ENCODE measurements at places on chromosomes 2 and 18. TPM values are rescaled to one million over a fixed set of nuclear protein-coding genes. Genes with fewer than 3 reads are reported as not detected.

DNA sequence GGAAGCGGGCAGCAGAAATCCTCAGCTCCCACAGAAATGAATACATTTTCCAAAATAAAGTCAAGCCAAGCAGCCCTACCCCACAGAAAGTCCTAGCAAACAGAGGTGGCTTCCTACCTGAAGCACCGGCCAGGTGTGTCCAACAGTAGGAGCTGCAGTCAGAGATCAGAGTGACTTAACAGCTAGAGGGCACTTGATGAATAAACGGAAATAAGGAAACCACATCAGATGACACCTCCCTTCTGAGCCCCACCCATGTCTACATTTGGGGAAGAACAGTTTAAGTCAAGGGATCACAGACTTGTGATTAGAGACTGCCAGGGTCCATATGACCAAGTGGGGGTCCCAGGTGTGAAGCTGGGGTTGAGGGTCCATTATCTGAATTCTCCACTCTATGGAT, at the start of gene CXCR1:
Gene CXCR1 (minus strand): TSS at position 172 of the 400 bp plus-strand sequence. CDS start 1,751 bp downstream, outside the sequence.
- peak; percentile 79 for ATAC-seq

DNA sequence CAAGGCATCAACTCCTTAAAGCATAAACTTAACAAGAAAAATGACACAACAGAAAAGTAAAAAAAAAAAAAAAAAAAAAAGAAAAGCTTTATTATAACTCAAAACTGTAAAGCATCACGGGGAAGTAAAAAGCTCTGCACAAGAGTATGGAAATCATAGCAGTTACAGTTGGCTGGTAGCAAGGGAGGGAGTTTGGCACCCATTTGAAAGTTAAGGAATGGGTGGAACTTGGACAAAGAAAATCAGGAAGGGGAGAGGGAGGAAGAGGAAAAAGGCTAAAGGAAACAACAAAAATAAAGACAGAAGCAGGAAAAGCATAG, 8.6 kb downstream of the KLF7 start:
- ATAC-seq, result no peak

- peak; percentile 64 for ATAC-seq
Observed at GRCh38 chr18:3266062-3266608, 4.2 kb downstream of the MYL12B start.

GRCh38 chr2:224134003-224134734, 95.1 kb upstream of the SERPINE2 start:
- no peak for ATAC-seq

- peak; percentile 48 for ATAC-seq
Observed at GRCh38 chr2:17539611-17540092, 844 bp upstream of the VSNL1 start.

- ATAC-seq, result peak; percentile 61
Observed at GRCh38 chr2:168639441-168639898, 163.0 kb upstream of the NOSTRIN start.

- ATAC-seq, result peak; percentile 18
Observed at GRCh38 chr2:54457323-54458023, 1.3 kb downstream of the SPTBN1 start.

- ATAC-seq, result peak; percentile 84
Observed at GRCh38 chr2:237774811-237775553, 23.6 kb upstream of the RBM44 start.

GRCh38 chr2:20370191-20370590, 19.5 kb upstream of the PUM2 start:
- ATAC-seq, result peak; percentile 88

DNA sequence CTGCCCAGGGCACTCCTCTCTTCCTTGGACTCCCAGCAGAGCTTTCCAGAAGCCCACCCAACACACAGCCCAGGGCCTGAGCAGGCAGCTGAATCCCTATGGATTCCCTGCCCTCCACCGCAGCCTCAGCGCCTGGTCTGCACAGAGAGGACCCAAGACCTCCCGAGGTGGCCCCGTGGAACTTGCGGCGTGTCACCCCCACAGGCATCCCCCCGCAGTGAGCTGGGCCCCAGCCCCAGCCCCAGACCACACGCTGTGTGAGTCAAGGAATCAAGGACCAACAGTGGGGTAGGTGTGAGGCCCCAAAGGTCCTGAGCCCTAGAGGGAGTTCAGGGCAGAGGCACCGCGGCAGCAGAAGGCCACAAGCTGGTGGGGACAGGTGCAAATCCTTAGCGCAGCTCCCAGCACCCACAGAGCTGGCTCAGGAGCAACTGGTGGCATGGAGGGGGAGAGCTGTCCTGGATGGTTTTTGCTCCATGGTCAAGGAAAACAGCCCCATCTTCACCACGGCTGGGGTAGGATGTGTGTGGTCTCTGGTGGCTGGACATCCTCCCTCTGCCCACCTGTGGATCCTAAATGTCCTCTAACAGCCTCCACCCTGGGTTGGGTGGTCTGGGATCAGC, 8.5 kb downstream of the HS6ST1 start:
- no peak for ATAC-seq

DNA sequence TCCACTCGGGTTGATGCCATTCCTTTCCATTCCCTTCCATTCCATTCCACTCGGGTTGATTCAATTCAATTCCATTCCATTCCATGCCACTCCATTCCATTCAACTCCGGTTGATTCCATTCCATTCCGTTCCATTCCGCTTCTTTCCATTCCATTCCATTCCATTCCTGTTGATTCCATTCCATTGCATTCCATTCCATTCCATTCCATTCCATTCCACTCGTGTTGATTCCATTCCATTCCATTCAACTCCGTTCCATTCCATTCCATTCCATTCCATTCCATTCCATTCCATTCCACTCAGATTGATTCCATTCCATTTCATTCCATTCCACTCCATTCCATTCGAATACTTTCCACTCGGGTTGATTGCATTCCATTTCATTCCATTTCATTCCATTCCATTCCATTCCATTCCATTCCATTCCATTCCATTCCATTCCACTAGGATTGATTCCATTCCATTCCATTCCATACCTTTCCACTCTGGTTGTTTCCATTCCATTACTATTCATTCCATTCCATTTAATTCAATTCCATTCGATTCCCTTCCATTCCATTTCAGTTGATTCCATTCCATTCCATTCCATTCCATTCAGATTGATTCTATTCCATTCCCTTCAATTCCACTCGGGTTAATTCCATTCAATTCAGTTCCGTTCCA, 1141.8 kb downstream of the RPIA start:
- ATAC-seq, result peak; percentile 73

- ATAC-seq, result no peak
Observed at GRCh38 chr18:61136711-61137251, 196.4 kb upstream of the CDH20 start.

- no peak for ATAC-seq
Observed at GRCh38 chr2:9291331-9291730, 84.7 kb downstream of the ASAP2 start.

DNA sequence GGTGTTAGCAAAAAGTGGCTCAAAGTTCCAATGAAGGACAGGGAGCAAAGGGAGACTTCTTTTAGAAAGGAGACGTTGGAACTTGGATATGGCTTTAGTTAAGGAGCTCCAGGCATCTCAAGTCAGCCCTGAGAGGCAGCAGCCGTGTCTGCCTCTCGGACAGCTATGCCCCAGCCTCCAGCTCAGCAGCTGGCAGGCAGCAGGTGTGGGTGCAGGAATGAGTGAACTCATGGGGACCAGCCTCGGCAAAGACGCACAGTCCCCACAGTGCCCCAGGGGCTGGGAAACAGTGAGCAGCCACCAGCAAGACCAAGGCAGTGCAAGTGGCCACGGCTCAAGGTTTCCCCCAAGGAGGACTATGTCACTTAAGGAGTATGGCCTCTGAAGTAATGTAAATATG, 1.6 kb upstream of the LRRFIP1 start:
- no peak for ATAC-seq

GRCh38 chr2:39737661-39738060, 41.4 kb downstream of the THUMPD2 start:
- ATAC-seq, result no peak

DNA sequence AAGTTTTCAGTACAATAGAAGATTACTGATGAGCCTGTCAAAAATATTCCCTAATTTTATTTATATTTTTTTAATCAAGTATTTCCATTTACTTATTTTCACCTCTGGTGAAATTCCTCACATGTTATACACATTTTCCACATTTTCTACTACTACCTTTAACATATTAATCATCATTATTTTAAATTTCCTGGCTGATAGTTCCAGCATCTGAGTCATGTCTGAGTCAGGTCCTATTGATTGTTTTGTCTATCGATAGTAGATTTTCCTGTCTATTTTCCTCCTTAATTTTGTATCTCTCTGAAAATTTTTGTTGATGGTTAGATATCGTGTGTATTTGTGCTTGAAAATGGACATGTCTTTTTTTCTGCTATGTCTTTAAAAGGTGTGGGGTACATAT, 211.8 kb upstream of the DSEL start:
- no peak for ATAC-seq

GRCh38 chr2:28463211-28463816, 32.5 kb upstream of the PLB1 start:
- ATAC-seq, result no peak

DNA sequence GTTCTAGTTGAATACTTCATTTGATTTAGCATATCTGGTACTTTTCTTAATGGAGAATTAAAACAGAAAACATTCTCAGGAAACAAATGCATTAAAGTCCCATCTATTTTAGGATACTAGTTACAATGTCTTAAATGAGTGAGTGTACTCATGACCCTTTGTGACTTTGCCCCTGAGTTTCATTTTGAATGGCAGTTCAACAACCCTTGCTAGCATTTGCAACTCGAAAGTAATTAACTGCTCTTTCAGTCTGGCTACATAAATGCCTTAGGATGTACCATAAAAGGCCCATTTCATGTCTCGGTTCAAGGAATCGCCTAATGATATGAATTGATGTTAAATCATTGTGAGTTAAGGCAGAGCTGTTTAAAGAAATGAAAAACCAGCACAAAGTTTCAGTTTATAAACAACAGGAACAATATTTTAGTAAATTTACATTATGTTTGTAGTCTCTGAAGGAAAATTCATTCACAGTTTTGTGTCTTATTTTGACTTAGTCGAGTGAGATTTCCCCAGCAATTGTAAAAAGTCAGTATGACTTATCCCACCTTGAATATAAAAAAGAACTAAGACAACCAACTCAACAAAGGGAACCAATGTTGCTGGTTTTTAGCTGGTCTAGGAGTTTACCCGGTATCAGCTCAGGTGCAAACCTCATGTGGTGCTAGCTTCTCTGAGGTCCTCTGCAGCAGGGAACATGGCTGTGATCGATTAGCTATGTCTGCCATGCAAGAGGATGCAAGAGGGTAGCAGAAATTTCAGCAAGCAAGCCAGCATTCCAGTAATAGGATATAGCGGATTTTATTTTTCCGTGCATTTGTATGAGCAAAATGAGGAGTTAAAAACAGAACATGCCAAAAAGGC, 386.2 kb downstream of the PTPRM start:
- ATAC-seq, result no peak

DNA sequence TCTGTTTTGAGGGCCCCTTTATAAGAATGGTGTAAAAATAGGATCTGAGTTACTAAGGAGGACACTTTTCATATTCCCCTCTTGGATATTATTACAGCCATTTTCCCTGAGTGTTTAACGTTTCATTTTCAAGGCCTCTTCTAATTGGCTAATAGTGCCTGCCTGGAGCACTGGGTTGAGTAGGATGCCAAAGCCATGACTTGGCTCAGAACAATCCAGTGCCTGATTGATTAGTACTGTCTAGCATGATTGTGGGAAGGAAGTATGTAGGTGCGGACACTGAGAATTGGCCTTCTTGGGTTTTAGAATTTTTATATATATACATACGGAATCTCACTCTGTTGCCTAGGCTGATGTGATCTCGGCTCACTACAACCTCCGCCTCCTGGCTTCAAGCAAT, 66.1 kb downstream of the NAB1 start:
- ATAC-seq, result no peak

GRCh38 chr2:43158259-43158880, 68.0 kb downstream of the ZFP36L2 start:
- ATAC-seq, result peak; percentile 79

GRCh38 chr2:6683516-6683915, 182.2 kb downstream of the CMPK2 start:
- no peak for ATAC-seq

- no peak for ATAC-seq
Observed at GRCh38 chr18:77993188-77993981, 743.7 kb downstream of the GALR1 start.

DNA sequence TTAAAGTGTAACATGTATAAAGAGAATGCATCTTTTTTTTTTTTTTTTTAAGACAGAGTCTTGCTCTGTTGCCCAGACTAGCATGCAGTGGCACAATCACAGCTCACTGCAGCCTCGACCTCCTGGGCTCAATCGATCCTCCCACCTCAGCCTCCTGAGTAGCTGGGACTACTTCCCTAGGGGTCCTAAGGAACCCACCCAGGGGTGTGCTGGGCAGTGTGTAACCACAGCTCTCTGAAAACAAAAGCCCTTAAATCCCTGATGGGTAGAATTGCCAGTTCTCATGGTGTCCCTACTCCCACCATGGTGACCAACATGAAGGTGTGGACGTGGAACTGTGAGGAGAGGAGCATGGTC, 105.6 kb upstream of the ST3GAL5 start:
- ATAC-seq, result no peak

DNA sequence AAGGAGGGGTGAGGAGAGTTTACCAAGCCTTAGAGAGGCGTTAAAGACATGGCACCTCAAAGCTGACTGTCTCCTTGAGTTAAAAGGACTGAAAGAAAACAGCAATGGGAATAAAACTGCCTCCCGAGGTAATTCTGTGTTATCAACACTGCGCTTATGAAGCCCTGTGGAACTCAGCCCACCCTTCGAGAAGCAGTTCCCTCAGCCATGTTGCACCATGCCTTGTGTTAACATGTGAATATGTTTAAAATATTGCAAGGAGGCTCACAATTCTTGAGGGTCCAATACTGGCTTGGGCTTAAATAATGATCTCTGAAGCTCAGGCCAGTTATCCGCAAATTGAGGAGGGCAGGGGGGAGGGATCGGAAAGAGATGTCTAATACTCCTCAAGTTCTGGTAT, 14.7 kb downstream of the KLF7 start:
- no peak for ATAC-seq

The CYP26B1 gene
- 1.9 TPM for total RNA-seq

The PPP1R1C gene
- 1.8 TPM for total RNA-seq

The ADAM23 gene
- total RNA-seq, result 16.3 TPM

The ACVR1C gene
- total RNA-seq, result 0.64 TPM

The CDKL4 gene
- total RNA-seq, result 0.28 TPM

The SLC4A3 gene
- total RNA-seq, result 3.0 TPM

The NAPG gene
- 24.4 TPM for total RNA-seq

The PRKAG3 gene
- total RNA-seq, result not detected

The INHA gene
- total RNA-seq, result 0.28 TPM

The STAT4 gene
- 0.88 TPM for total RNA-seq

The SLC5A7 gene
- not detected for total RNA-seq

The FEV gene
- total RNA-seq, result not detected

The PTPRM gene
- 5.3 TPM for total RNA-seq

The TGFBRAP1 gene
- 11.4 TPM for total RNA-seq

The PDCD1 gene
- 0.20 TPM for total RNA-seq

The AQP12A gene
- total RNA-seq, result not detected

The FBXO48 gene
- total RNA-seq, result 1.00 TPM

The IDH1 gene
- 179 TPM for total RNA-seq

The COL4A4 gene
- 0.24 TPM for total RNA-seq
